ENCODE measurements at places on chromosomes 12 and 14.
A peak's percentile ranks its signal among the peaks of the same experiment; 100 is the strongest.

GRCh38 chr12:12995088-12995487, 5.0 kb downstream of the HEBP1 start:
- no peak for DNase-seq

GRCh38 chr12:18690653-18691052, 47.2 kb downstream of the PLCZ1 start:
- DNase-seq = peak; percentile 44

- DNase-seq = no peak
Observed at GRCh38 chr12:39692258-39692853, 72.8 kb upstream of the ABCD2 start.

- no peak for DNase-seq
Observed at GRCh38 chr12:17278946-17279345, 673.0 kb upstream of the LMO3 start.

DNA sequence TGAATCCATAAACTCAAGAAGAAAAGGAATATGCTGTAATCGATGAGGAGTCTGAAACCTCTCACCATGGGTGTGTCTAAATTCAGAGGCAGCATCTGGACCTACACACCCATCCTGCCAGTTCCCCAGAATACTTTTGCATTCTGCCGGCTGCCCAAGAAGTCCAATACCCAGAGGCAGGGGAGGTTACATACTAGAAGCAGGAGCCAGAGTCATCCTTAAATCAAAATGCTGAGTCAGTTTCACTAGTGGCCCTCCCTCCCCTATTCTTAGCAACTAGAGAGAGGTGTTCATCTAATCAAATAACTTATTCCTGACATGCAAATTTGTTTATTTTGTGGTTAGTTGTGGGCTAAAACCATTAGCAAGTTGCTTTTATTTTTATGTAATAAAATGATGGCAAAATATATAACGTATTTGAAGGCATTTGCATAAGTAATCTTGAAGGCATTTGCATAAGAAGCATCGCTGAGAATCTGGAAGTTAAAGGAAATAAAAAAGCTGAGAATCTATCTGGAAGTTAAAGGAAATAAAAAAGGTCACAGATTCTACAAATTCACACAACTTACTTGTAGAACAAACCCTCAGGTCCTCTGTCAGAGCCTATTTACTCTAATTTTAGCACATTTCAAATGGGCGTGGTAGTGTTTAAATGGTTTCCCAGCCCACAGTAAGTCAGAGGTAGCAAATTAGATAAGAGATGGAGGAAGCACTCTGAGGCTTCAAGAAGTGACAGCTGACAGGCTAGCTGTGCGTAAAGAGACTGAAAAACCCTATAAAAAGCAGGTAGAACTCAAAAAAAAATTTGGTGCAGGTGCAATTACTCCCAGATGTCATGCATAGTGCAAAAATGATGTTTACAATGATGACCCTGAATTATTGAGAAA, 7.8 kb downstream of the BHLHE41 start:
- no peak for DNase-seq

- DNase-seq = no peak
Observed at GRCh38 chr12:27936196-27936595, 36.3 kb downstream of the PTHLH start.

- DNase-seq = no peak
Observed at GRCh38 chr14:77204459-77204771, 22.8 kb downstream of the TMEM63C start.

GRCh38 chr14:100569734-100570286, 17.4 kb downstream of the BEGAIN start:
- DNase-seq = no peak

- DNase-seq = no peak
Observed at GRCh38 chr12:48917857-48918537, 7.3 kb downstream of the FKBP11 start.

DNA sequence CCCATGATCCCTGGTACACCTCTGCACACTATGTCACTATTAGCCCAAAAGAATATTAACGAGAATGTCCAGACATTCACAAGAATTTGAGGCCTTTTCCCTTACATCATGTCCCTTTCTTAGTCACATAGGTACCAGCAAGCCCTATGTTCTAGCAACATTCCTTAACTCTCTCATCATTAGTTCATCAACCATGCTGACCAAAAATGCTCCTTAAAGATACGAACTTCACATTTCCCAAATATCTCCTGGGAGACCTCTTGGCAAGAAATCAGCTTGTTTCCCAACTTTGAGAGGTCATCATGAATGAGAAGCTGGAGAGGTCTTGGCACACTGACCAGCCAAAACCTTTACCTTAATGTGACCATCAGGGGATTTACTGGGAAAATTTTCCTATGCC, 4.6 kb downstream of the SALL2 start:
- DNase-seq = no peak

GRCh38 chr12:112891093-112892024, 15.4 kb upstream of the OAS1 start:
- no peak for DNase-seq

DNA sequence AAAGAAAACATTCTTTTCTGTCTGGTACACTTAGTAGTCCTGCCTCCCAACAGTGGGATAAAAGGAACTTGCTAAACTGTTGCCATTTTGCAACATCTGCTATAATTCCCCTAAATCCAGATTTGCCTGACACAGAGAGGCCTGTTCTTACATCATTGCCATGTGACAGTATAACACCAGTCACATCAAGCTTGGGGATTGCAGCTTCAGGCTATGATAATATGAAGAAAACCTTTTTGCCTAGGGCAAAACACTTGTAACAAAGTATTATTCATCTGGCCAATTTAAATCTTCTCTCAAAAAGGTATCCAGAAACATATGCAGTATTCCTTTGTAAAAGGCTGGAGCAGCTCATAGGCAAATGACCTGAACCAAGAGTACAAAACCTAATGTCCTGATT, 80.9 kb upstream of the OTX2 start:
- no peak for DNase-seq

GRCh38 chr12:20798554-20798953, 12.0 kb upstream of the SLCO1B3 start:
- no peak for DNase-seq

DNA sequence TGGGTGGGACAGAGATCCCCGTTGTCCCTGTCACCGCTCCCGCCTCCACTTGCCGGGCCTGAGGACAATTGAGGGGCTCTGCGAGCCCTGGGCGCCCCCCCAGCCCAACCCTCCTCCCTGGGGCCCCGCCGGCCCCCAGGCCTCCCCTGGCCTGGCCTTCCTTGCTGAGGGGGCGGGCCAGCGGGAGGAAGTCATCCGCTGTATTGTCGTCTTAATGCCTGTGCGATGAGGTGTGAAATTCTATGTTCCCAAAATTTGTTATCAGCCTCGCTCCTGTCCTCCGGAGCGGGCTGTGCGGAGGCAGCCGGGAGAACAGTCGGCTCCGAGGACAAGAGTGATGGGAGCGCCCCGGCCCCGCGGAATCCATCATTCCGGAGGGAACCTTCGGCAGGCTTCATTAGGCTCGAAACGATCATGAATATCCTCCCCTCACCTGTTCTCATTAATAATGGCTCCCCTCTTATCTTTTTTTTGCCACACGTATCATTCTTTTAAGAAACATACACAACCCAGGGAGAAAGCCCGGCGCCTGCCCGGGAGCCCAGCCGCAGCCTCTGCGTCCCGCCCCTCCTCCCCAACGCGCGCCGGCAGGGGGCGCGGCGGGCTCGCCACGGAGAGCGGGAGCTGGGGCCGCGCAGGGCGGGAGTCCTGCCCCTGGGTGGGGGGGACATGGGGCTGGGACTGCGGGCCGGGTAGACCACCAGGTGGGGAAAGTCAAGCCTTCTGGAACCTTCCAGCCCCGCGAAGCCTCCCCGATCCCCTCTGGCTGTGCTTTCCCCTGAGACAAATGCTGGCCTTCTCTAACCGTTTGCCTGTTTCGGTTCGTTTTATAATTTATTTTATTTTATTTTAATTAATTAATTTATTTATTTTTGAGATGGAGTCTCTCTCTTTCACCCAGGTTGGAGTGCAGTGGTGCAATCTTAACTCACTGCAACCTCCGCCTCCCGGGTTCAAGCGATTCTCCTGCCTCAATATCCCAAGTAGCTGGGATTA, 17.1 kb upstream of the DLK1 start:
- no peak for DNase-seq

GRCh38 chr12:20004952-20005351, 363.4 kb upstream of the PDE3A start:
- no peak for DNase-seq

DNA sequence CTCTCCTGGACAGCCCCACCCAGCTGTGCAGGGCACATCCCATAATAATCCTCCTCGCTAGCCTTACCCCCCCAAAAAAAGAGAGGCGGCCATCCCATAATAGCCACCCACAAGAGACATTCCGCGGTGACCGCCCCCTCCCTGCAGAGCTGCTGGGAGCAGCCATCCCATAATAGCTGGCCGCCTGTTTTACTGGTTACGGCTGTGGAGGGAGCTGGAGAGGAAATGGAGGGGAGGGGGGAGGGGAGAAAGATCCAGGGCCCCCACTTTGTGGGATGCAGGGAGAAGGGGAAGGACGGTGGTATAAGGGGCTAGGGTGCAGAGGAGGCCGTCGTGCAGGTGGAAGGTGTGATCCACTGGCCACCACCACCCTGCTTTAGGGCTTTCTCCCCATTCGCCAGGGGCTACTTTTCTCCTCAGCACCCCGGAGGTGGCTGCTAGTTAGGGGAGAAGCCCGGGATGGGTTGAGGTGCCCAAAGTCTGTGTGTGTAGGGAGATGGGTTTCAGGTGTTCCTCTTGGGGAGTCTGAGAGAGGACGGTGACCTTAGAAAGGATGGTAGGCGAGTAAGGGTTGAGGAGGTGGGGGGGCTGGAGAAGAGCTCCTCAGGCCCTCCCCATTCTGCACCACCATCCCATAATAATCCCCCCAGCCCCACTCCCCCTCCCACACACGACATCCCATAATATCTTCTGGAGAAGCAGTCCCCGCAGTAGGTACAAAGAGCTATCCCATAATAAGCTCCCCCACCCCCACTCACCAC, 6.0 kb upstream of the CHD4 start:
- peak; percentile 56 for DNase-seq

DNA sequence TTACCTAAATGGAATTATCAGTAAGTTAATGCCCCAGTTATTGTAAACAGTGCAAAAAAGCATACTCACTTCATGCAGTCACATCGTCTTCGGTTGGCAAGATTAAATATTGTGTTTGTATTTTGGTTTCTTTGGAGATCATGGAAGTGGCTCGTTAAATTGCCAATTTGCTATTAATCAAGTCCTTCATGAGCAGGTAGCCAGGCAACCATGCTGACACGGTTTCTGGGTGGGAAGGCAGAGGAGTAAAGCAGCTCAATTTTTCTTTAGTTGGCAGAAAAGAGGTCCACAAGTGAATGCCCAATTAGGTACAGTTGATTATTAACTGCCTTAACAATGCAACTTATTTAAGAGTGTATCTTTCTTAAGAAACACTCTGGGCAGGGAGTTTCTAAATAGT, 43.9 kb downstream of the PPP4R3A start:
- no peak for DNase-seq

DNA sequence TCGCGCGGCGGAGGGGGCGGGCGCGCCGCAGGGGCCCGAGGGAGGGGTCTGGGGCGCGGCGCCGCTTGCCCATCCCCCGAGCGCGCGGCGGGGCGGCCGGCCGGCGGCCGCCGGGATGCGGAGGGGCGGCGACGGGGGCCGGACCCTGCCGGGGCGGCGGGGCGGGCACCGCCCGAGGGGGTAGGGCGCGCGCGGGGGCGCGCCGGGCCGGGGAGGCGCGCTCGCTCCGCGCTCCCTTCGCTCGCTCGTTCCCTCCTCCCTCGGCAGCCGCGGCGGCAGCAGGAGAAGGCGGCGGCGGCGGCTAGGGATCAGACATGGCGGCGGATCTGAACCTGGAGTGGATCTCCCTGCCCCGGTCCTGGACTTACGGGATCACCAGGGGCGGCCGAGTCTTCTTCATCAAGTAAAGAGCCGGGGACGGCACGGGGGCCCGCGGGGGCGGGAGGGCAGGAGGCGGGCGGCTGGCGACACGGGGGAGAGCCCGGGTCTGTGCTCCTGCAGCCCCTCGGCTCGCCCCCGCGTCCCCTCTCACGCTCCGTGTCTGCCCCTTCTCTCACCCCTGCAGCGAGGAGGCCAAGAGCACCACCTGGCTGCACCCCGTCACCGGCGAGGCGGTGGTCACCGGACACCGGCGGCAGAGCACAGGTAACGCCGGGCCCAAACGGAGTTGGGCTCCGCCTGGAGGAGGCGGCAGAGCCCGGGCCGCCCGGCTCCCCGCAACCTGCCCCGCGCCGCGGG, at the start of gene PLEKHA5:
Gene PLEKHA5, plus strand, starts transcription at position 248 of the 738 bp plus-strand sequence. Its CDS starts 67 bp downstream, at position 315.
- no peak for DNase-seq

- no peak for DNase-seq
Observed at GRCh38 chr12:127035011-127035879, 1231.7 kb upstream of the TMEM132C start.

DNA sequence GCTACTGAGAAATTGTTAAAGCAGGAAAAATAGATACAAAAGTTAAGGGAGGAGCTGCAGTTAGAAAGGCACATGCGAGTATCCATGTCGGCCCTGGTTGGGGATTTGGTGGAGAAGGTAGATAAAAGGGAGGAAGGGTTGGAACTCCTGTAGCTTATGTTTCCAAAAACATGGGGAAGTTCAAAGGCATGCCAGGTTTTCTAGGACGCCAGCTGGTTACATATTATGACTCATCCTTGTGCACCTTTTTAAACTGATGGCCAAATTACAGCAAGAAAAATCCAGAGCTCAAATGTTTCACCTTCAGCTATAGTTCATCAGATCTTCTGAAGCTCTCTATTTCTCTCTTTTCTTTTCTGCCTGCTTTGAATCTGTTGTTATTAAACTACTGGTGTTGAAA, 13.2 kb upstream of the MAP4K5 start:
- DNase-seq = no peak

- DNase-seq = no peak
Observed at GRCh38 chr14:77082356-77082755, 15.7 kb upstream of the CIPC start.

DNA sequence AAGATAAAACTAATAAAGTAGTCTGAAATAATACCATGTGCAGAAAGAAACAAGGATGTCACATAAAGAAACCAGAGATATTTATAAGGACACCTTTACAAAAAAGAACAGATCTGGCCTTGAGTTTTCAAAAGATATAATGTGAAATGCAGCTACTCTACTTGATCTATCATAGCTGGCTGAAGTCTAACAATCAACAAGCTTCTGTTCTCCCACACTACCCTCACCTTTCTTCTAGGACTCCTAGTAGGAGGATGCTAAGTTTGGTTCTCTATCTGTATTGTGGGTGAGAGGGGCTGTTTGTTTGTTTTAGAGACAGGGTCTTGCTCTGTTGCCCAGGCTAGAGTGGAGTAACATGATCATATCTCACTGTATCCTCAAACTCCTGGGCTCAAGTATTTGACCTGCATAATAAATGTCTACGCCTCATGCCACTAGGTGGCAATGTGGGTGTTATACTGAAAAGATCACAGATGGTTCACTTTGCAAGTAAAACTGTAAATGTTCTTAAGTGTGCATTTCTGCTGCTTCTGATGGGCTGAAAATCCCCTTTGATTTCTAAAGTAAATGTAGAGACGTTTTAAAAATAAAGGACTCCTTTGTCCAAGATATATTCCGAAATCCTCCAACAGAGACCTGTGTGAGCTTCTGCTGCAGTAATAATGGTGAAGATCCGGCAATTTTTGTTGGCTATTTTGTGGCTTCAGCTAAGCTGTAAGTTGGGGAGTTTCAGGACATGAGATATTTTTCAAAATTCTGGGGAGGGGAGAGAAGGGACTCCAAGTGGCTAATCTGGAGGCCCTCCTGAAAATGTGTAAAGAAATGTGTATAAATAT, 269.3 kb downstream of the DAD1 start:
- peak; percentile 15 for DNase-seq

Data from HFF-Myc (cell line).